ENCODE measurements at places on chromosomes 16 and 17. TPM values are rescaled to one million over a fixed set of nuclear protein-coding genes. Genes with fewer than 3 reads are reported as not detected.

DNA sequence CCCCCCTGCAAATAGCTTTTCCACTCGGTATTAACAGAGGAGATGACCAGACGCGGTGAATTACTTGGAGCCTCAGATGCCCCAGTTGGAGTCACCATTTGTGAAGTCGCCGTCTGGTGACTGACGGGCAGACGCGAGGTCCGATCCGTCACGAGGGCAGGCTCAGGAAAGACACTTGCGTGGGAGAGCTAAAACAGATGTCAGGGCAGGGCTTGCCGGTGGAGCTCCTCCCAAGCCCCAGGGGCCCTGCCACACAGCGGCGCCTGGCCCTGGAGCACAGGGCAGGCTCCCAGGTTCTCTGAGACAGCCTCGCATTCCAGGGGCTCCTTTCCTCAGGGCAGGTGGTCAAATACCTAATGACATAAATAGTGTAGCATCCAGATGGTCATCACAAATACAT is 348.3 kb downstream of the C16orf95 start:
- no peak for DNase-seq

- DNase-seq = no peak
Measured at GRCh38 chr16:49634235-49635008, 221.5 kb downstream of the ZNF423 start.

DNA sequence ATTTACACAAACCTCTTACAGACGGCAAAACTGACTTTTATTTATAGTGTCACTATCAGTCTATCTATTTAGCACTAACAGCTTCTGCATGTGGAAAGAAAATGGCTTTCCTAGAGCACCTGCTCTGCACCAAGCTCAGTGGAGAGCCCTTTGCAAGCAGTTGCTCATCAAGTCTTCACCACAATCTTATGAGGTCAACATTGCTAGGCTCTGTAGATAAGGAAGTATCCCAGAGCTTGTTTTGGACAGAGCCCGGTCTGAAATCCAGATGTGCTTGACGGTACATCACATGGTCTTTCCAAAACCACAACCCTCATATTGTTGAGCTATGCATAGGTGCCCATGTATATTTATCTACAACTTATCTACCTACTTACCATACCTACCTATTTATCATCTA is 572.7 kb upstream of the CDH5 start:
- no peak for DNase-seq

DNA sequence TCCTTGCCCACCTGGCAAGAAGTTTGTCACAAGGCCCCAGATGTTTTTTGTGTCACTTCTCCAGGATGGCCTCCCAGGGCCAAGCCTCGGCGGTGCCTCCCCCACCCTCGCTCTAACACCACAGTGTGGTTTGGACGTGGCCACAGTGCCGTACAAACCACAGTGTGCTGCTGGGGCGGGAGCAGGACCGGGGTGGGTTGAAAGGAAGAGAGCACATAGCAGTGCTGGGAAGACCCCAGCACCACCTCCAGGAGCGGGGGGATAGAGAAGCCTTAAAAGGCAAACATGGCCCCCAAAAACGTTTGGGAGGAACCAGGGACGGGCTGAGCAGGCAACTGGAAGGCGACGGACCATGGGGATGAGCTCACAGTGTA is 5.0 kb upstream of the BCL6B start:
- no peak for DNase-seq

DNA sequence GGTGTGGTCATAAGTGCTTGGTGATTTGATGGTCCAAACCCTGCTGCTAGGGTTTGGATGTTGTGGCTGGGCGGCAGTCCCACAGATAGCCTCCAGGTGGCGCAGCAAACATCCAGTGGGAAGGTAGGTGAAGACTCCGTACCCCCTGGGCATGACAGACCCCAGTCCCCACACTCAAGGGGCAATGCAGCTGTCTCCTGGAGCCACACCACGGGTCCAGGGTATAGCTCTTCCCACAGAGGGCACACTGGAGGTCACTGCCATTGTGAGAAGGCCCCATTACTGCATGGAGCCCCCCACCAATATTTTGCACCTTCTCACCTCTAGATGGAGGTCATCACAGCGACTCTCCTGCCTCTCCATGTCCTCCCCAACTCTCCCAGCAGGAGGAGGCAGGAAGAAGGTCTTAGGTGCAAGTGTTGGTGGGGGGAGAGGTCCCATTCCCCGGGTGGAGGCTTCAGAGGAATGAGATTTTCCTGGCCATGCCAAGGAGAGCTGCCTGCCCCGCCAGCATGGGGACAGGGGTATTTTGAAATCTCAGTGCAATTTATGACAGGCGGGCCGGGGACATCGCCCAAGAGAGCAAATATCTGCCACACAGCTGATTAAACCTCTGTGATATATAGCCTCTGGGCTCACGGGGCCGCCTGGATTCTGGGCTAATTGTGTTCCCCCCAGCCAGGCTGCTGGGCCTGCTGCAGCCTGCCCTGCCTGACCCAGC is 17.1 kb upstream of the C17orf113 start:
- DNase-seq = peak; percentile 12

DNA sequence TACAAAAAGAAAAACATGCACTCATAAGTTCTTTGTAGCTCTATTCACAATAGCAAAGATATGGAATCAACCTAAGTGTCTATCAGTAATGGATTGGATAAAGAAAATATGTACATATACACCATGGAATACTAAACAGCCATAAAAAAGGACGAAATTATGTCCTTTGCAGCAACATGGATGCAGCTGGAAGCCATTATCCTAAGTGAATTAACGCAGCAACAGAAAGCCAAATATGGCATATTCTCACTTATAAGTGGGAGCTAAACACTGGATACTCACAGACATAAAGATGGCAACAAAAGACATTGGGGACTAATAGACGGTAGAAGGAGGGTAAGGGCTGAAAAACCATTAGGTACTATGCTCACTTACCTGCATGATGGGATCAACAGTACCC is 5.8 kb downstream of the CMC2 start:
- DNase-seq = no peak

- DNase-seq = no peak
Measured at GRCh38 chr16:28897826-28898225, 19.5 kb downstream of the ATP2A1 start.

DNA sequence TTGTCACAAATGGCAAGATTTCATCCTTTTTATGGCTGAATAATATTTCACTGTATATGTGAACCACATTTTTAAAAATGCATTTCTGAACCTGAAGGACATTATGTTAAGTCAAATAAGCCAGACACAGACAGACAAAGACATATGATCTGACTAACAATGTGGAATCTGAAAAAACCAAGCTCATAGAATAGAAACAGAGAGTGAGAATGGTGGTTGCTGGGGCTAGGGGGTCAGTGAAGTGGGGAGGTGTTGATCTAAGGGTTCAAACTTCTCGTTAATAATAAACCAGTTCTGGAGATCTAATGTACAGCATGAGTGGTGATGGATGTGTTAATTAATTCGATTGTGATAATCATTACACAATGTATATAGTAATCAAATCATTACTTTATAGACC is 475.1 kb downstream of the WWOX start:
- DNase-seq = no peak

DNA sequence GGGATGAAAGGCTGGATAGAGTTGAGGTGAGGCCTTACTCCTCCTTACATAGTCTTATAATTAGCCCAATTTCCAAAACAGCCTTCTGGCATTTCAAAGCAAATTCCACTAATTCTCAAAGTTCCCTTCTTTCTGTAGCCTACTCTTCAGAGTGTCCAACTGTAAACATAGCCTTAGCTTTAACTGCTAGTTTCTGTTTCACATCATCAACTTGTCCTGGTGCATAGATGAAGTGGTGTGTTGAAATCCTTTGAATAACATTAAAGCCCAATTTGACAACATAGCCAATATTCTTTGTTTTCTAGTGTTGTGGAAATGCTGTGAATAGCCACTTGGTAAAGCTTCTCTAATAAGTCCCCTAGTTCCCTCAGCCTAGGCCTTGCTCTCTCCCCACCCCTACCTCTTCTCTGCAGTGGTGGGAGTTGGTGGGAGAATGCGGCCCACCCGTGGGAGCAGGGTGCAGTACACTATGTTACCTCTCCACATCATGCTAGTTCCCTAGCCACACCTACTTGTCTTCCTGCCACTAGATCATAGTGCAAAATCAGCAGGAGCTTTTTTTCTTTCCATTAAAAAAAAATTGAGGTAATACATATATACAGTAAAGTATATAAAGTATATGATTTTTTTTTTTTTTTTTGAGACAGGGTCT is 127.0 kb upstream of the HAS3 start:
- DNase-seq = peak; percentile 60

- no peak for DNase-seq
Measured at GRCh38 chr17:29091606-29092289, 48.8 kb downstream of the PIPOX start.

DNA sequence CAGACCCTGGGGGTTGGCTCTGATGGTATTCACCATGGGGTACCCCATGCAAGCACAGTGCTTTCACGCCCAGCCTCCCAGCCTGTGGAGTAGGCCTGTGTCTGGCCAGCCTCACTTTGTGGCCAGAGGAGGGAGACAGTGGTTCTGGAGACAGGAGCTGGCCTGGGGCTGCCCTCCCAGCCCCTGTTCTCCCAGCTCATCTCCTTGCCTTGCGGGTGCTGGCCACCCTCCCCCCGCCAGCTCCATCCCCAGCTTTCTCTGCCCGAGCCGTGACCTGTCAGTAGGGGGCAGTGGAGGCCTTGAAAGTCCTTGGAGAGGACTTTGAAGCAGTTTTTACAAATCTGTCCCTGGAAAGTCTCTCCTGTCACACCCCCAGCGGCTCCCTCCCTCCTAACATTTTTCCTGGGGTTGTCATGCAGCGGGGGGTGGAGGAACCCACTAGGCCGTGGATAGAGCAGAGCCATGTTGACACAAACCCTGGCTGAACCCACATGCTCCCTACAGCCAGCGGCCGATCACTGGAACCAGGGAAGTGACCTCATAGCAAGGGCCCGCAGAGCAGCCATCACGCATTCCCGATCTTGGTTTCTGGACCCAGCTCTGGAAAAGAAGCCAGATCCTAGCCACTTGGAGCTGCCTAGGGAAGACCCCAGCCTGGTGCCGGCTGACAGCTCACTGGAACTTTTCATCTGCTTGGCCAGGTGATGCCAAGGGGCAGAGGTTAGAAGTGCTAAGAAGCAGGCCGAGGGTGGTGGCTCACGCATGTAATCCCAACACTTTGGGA is 289.4 kb downstream of the SEC14L1 start:
- peak; percentile 95 for DNase-seq

- DNase-seq = no peak
Measured at GRCh38 chr17:76266244-76266938, 1.2 kb downstream of the UBALD2 start.

DNA sequence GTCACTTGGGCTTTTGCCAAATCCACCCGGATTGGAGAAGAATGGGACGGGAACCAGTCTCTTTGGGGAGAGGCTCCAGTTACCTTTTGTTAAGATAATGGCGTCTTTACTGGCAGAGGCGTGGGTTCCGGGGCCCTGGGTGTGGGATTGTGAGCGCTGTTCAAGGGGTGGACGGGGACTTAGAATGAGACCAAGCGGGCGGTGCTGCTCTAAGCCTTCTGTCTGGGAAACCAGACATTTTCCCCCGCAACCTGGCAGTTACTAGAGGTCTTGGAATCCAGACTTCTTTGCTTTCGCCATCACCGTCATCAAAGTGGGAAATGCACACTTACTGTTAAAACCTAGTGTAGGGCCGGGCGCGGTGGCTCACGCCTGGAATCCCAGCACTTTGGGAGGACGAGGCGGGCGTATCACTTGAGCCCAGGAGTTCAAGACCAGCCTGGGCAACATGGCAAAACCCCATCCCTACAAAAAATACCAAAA is 706 bp downstream of the TEN1 start:
- peak; percentile 57 for DNase-seq

GRCh38 chr17:38600906-38601305 is 4.8 kb downstream of the SRCIN1 start:
- DNase-seq = no peak

DNA sequence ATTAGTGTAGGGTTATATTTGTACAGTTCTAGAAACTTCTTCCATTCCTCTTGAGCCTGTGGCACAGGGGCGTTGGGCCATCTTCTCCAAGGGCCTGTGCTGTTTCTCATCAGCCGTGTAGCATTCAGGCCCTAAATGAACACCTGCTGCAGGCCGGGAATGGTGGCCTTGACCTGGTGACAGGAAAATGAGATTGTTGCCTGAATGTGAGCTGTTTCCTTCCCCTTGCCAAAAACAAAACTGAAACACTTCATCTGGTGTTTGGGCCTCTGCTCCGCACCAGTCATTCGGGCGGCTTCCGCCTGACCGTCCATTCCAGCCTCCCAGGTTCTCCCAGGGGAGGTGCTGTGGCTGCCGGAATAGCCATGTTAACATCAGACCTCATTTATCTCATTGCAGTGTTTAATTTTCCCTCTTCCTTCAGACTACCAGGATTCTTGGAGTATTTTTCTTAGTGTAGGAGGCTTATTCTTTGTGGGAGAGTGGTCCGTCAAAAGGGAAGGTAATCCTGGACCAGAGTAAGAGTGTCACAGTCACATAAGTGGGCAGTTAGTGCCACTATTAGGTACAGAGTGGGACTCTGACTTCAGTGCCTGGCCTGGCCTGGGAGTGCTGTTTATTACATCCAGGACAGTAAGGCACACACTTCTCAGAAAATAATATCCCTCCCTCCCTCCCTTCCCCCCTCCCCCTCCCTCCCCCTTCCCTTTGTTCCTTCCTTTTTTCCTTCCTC is 61.9 kb downstream of the WWP2 start:
- DNase-seq = no peak

- no peak for DNase-seq
Measured at GRCh38 chr17:45342871-45343526, 26.2 kb upstream of the MAP3K14 start.

GRCh38 chr17:37744961-37745800 is at the start of gene HNF1B:
HNF1B (minus strand) TSS chr17:37745059; CDS start chr17:37744884, 175 bp downstream.
- peak; percentile 83 for DNase-seq

DNA sequence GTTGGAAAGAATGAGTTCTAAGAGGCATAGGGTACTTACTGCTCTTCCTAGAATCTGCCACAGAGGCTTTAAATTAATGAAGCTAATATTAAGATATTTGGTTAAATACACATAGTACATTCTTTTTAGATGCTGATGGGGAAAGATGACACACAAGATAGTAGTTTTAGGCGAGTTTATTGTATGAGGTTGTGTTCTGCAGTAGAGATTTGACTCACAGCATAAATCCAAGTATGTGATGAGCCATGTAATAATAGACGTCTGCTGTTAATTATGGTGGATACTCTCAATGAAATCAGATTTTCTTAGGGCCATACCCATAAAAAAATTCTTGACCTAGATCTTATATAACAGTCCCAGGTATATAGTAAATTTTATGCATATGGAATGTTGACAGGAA is 8.0 kb downstream of the TNRC6C start:
- no peak for DNase-seq

USP7 gene
- total RNA-seq = 70.4 TPM

SRRM2 gene
- 114 TPM for total RNA-seq

KRTAP4-1 gene
- not detected for total RNA-seq

KIF18B gene
- 0.15 TPM for total RNA-seq

FBXO31 gene
- total RNA-seq = 26.3 TPM

HYDIN gene
- total RNA-seq = 18.7 TPM

SLC5A11 gene
- total RNA-seq = not detected

TCAP gene
- not detected for total RNA-seq

OSGIN1 gene
- total RNA-seq = 0.69 TPM

TNS4 gene
- 0.69 TPM for total RNA-seq

SPIRE2 gene
- 1.4 TPM for total RNA-seq

ITGB3 gene
- total RNA-seq = 506 TPM

PIK3R6 gene
- not detected for total RNA-seq

VMO1 gene
- not detected for total RNA-seq
